ENCODE measurements at places on chromosomes 16 and 17.

- DNase-seq: no peak
Measured at GRCh38 chr17:31294820-31295488, 2.1 kb downstream of the OMG start.

GRCh38 chr16:85584267-85584666 is 28.9 kb upstream of the GSE1 start:
- no peak for DNase-seq

- DNase-seq: peak; percentile 92
Measured at GRCh38 chr17:7351665-7352502, at the start of gene KCTD11. TSS of gene KCTD11 (plus strand) at chr17:7352162.

GRCh38 chr16:66696669-66697630 is at the start of gene CMTM4:
TSS of gene CMTM4 (minus strand) at chr16:66696743. CDS start at chr16:66696525, 218 bp downstream.
- DNase-seq: peak; percentile 71

GRCh38 chr17:39828443-39828842 is 35.7 kb downstream of the IKZF3 start:
- no peak for DNase-seq

- DNase-seq: no peak
Measured at GRCh38 chr17:6548578-6549330, 7.6 kb downstream of the PITPNM3 start.

- DNase-seq: peak; percentile 44
Measured at GRCh38 chr16:66408163-66409048, 18.7 kb upstream of the BEAN1 start.

- no peak for DNase-seq
Measured at GRCh38 chr17:61458421-61459141, 6.4 kb downstream of the TBX4 start.

GRCh38 chr17:75773121-75773807 is 8.3 kb upstream of the GALK1 start:
- no peak for DNase-seq

GRCh38 chr16:27398894-27399853 is 2.8 kb upstream of the IL21R start:
- DNase-seq: no peak

- no peak for DNase-seq
Measured at GRCh38 chr16:17313085-17313611, 157.6 kb downstream of the XYLT1 start.

GRCh38 chr16:76854234-76854633 is 336.8 kb upstream of the MON1B start:
- DNase-seq: no peak

DNA sequence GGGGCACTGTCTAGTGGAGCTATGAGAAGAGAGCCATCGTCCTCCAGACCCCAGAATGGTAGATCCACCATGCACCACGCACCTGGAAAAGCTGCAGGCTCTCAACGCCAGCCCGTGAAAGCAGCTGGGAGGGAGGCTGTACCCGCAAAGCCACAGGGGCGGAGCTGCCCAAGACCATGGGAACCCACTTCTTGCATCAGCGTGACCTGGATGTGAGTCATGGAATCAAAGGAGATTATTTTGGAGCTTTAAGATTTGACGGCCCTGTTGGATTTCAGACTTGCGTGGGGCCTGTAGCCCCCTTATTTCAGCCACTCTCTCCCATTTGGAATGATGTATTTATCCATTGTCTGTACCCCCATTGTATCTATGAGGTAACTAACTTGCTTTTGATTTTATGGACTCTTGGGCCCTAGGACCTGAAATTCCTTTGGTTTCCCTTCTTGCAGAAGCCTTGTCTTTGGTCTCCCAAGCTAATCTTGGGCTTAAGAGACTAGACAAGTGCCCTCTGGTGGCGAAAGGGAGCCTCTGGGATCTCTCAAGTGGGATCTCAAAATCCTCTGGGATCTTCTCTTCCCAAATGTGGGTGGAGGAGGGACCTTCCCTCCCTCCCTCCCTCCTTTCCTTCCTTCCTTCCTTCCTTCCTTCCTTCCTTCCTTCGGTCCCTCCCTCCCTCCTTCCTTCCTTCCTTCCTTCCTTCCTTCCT is 58.2 kb upstream of the HAPSTR1 start:
- DNase-seq: peak; percentile 44

DNA sequence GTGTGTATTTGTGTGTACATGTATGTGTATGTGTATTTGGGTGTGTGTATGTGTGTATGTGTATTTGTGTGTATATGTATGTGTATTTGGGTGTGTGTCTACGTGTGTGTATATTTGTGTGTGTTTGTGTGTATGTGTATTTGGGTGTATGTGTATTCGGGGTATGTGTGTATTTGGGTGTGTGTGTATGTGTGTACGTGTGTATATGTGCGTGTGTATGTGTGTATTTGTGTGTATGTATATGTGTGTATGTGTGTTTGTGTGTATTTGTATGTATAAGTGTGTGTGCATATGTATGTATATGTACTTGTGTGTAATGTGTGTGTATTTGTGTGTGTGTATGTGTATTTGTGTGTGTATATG is 62.0 kb downstream of the HAPSTR1 start:
- DNase-seq: no peak

DNA sequence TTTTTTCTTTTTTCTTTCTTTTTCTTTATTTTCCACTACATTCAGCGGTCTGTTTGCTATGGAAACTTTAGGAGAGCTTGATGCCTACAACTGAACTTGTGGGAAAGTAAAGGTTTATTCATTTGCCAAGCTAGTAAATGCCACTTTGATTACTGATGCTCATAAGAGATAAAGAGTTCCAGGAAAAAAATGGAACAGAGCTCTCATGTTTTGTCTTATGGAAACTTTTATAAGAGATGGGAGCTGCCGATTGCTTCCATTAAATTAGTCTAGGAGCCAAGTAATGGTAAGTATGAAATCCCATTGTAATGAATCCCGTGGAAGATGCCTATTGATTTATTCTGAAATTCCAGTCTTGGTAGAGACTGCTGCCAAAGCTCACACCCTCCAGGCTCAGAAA is 7.1 kb downstream of the ANKFN1 start:
- DNase-seq: no peak

- no peak for DNase-seq
Measured at GRCh38 chr16:70651524-70651923, 5.2 kb downstream of the IL34 start.

GRCh38 chr16:78154729-78155461 is 55.4 kb downstream of the WWOX start:
- no peak for DNase-seq
